AG10803 (cell line): ENCODE measurements at places on chromosomes 16 and 17.

- no peak for DNase-seq
These were observed 15.0 kb upstream of the SLC38A10 start for GRCh38 chr17:81309859-81310839.

DNA sequence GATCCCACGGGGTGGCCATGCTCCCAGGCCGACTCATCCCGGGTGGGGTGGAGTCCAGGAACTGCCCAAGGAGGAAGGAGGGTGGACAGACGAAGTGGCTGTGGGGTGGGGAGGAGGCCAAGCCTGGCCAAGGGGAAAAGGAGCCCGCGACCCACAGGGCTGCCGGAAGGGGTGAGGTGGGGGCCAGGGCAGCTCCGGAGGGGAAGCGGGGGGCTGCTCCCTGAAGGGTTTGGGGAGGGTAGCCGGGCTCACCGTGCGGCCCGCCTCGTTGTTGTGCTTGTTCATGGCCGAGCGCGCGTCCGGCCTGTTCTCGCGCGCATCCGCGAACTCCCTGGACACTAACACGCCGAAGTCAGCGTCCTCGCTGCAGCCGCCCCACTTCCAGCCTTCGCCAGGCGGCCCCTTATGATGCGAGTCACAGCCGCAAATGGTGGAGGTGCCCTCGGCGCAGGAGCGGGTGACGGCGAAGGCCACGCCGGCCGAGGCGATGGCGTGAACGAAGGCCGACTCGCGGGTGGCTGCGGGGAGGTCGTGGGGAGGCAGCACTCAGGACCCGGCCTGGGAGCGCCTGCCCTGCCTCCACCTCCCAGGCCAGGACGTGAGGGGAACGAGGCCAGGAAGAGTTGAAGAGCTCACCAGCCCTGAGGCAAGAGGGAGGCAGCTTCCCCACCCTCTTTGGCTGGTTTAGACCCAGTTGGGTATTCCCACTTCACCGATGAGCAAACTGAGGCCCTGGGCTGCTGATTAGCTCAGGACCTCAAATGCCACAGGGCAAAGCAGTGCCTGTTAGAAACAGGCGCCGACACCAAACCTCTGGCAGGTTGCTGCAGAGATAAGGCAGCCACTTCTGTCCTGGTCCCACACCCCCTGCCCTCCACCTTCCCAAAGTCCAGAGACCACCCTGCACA lies 48.7 kb downstream of the WNT3 start:
- DNase-seq, result peak; percentile 22

GRCh38 chr17:231191-231965 lies 49.9 kb upstream of the DOC2B start:
- DNase-seq, result no peak

- DNase-seq, result peak; percentile 64
These were observed 770.8 kb upstream of the SOX9 start for GRCh38 chr17:71349908-71350600.

- no peak for DNase-seq
These were observed 3.5 kb downstream of the PPL start for GRCh38 chr16:4933433-4933832.

DNA sequence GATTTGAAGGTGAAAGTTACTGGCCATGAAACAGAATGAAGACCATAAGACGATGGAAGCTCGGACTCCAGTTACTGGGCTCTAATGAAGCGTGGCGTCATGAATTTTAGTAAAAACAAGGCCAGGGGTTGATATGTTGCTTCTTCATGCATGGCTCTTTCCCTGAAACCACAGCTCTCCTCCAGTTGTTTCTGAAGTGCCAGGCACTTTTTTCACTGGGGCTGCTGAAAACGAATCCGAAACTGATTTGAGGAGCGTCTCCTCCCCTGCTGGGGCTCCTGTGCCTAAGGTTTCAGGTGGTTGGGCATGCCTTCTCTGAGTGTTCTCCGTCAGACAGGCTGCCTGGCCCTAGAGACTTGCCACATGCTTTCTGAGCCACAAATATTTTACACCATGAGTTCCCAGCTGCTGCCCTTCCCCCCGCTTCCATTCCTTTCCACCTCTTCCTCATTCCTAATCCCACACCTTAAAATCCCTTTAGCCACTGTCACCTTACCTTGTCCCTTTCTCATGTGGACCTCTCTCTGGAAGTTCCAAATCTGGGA lies 3.7 kb upstream of the MYL4 start:
- peak; percentile 89 for DNase-seq

DNA sequence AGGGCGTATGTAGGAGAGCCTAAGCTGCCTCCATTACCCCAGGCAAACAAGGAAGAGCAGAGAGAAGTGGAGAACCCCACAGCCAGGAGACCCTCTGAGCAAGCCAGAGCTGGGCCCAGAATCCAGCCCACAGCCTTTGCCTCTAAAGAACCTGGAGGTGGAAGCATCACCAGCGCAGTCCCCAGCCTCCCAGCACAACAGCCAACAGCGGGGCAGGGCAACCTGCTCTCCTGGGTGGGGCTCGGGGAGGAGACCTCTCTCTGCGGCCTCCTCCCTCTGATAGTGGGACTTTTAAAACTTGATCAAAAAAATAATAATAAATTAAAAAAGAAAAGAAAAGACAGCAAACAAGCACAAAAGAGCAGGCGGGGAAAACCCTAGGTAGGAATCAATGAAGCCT lies 45.9 kb downstream of the AXIN2 start:
- DNase-seq, result no peak

DNA sequence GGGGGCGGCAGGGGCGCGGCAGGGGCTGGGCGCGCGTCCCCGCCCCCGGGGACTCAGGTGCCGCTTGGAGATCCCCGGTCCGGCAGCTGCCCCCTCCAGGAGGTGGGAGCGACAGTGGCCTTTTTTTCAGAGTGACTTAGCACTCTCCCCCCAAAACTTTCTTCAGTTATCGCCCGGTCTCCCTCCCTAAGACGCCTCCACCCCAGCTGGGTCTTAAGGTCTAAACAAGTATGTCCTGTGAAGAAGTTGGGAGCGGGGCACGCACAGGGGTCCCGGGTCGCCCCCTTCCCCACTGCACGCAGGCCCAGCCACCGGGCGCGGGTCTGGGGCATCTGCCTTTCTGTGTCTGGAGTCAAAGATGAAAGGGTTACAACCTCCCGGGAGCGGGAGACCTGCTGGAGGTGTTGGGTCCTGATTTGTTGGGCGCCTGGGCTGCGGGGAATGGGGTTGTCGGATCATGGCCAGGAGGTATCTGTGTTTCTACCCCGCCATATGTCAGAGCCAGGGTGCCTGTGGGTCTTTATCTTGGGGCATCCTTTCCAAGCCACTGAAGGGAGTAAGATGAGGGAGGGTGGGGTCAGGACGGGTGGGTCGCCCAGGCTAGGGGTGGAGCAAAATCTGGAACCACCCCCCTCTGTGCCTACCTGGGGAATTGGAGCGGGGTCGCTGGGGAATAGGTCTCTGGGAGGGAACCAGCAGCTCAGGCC lies 757 bp downstream of the FMNL1 start:
- DNase-seq, result no peak
